ENCODE measurements at places on chromosomes 7 and 10.

DNA sequence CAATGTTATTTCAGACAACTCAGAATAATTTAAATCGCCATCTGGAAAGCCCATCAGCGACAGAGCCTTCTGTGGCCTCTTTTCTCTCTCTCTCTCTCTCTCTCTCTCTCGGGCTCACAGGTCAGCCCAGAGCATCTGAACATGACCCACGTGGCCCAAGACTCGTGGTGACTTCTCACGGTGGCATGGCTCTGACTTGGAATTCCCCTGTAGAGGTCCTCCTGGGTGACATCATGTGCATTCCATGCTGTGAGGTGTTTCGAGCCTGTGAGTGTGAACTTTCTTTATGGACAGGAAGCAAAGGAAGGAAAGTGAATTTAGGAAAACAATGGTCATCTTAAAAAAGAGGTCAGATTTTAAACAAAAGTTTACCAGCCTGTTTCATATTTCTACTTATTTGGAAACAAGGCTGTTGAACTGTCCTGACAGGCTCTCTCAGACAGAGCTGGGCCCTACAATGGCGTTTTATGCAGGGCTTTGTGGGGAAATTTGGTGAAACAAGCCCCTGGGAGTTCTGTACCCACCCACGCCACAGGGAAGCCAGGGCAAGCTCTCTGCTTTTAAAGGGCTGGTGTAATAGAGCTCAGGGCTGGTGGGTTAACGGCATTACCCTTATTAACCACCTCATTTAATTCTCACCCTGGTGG is 359.7 kb upstream of the ZNF32 start:
- DNase-seq, result no peak

DNA sequence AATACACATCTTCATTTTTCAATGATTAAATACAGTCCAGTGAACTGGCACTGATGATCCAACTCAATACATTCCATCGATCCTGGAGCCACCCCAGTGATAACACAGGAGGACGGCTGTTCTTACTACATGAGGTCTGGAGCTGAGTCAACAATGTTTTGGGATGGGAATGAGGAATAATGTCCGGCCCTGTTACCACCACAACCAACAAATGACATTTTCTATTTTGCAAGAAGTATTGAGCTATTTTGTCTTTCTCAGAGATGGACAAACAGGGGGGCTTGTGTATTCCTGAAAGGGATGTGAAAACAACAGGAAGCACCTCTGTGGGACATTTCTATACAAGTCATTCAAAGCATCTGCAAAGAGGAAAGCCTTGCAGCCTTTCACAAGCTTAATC is 249.2 kb downstream of the PARD3 start:
- DNase-seq, result no peak

GRCh38 chr7:24444666-24445440 is 128.4 kb upstream of the PALS2 start:
- DNase-seq, result no peak

GRCh38 chr10:63344269-63344668 is 121.5 kb downstream of the JMJD1C start:
- DNase-seq, result no peak

- DNase-seq, result no peak
These were observed 254.2 kb upstream of the AOAH start for GRCh38 chr7:36978461-36978860.

DNA sequence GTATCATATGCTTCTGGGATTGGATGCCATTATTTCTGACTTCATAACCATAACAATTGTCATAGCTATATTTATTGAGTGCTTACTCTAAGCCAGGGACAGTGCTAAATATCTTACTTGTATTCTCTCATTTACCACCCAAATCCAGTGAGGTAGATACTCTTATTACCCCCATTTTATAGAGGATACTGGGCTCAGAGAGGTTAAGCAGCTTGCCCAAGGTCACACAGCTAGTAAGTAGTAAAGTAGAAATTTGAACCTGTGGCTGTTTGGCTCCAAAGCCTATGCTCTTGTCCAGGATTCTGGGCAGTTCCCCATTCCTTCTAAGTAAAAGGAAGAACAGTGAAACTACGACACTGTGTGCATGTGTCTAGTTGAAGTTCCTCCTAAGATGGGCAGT is 56.5 kb downstream of the COL13A1 start:
- no peak for DNase-seq

- peak; percentile 60 for DNase-seq
These were observed 140.1 kb downstream of the PLXNA4 start for GRCh38 chr7:132436121-132436520.

DNA sequence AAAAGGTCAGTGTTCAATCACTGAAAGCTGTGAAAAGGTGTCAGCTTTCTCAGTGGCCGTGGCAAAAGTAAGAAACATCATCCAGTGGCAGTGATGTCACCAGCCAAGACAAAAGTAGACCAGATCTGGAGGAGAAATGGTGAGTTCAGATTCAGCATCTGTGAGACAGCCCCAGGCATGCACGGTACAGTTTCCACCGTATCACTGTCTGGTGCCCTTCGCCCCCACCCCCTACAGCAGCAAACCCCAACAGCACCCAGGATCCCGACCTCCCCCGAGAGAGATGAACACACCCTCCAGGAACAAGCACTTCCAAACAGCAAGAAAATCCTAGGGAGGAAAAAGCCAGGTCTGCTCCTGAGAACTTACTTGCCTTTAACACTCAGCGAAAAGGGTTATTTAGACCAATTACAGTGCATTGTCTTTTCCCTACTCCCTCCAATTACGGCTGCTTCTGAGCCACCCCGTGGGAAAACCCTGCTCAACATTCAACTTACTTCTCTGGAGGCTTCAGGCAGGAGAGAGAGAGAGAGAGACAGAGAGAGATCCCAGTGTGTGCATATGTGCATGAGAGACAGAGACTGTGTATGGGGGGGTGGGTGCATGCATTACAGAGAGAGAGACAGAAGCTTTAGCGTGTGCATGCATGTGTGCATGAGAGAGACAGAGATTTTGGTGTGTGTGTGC is 189.6 kb downstream of the GRID1 start:
- no peak for DNase-seq

DNA sequence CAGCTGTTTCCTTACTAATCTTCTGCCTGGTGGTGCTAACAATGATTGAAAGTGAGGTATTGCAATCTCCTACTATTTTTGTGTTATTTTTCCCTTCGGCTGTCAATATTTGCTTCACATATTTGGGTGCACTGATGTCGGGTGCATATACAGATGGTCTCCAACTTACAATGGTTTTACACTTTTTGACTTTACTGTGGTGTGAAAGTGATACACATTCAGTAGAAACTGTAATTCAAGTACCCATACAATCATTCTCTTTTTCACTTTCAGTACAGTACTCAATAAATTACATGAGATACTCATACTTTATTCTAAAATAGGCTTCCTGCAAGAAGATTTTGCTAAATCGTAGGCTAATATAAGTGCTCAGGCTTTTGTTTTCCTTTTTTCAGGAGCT is 73.2 kb downstream of the RNF216 start:
- DNase-seq, result no peak
